Cortex of kidney (tissue), 1 donor: ENCODE measurements at places on chromosomes 6 and 20.
A peak's percentile ranks its signal among the peaks of the same experiment; 100 is the strongest.

DNA sequence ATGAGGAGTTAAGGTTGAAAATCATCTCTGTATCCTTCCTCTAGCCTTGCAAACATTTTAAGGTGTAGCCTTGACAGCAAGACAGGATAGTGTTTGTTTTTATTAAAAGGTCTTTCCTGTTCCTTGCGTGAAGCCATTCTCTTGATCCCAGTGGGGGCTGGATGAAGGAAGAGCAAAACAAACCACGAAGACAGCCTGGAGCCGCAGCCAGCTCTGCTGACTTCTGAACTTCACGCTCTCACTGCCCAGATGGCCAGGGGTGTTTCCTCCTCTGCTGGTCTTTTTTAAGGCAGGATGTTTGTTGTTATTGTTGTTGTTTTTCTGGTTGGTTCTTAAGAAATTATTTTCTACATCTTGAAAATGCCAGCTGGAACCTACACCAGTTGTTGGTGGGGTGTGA lies 156.4 kb downstream of the MTHFD1L start:
- no peak for DNase-seq

GRCh38 chr6:54282186-54282585 lies 26.1 kb upstream of the TINAG start:
- DNase-seq = no peak

- no peak for DNase-seq
These were observed 621.9 kb downstream of the GRIK2 start for GRCh38 chr6:102015431-102015830.

GRCh38 chr6:122063076-122063475 lies 336.4 kb upstream of the HSF2 start:
- no peak for DNase-seq

- no peak for DNase-seq
These were observed 4.6 kb upstream of the SIM1 start for GRCh38 chr6:100469101-100469859.

DNA sequence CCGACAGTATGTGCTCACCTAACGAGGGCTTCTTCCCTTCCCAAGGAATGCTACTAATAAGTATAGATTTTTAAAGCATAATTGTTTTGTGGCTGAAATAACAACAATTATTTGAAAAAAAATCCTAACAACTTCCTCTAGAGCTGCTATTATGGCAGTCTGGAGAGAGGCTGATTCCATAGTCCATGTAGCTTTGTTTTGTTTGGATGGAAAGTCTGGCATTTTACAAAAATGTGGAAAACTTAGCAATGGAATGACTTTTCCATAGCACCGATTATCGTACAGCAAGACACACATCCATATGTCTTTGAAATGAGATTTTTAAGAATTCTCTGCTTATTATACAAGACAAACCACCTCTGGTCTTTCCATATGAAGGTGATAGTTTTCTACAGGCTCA lies 252.4 kb upstream of the TAB2 start:
- no peak for DNase-seq

DNA sequence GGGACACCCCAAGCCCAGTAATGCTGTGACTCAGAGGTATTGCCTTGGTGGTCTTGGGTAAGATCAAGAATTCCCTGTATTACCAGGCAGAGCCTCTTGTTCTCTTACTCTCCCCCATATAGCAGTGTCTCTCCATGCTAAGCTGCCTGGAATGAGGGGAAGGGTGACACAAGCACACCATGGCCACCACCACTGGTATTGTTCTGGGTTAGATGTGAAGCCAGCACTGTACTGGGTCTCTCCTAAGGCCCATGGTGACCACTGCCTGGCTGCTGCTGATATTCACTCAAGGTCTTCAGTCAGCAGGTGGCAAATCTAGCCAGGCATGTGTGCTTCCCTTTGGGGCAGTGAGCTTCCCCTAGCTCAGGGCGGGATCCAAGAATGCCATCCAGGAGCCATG lies 36.5 kb downstream of the TAF11 start:
- no peak for DNase-seq

GRCh38 chr6:16651871-16652270 lies 109.4 kb downstream of the ATXN1 start:
- no peak for DNase-seq

DNA sequence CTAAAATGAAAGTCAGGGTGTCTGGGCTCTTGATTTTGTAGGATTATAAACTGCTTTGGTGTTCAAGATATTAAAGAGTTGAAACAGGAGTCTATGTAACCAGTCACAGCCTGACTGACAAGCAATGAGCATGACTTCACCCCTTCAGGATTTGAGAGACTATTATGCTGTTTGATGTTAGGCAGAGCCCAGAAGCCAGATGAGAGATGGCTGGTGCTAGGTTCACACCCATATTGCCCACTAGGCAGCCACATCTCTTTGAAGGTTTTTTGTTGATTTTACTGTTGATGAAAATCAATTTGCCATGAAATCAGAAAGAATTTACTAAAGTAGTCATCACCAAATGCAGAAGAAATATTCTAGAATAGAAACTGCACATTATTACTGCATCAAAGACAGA lies 243.6 kb downstream of the KHDRBS2 start:
- DNase-seq = no peak

DNA sequence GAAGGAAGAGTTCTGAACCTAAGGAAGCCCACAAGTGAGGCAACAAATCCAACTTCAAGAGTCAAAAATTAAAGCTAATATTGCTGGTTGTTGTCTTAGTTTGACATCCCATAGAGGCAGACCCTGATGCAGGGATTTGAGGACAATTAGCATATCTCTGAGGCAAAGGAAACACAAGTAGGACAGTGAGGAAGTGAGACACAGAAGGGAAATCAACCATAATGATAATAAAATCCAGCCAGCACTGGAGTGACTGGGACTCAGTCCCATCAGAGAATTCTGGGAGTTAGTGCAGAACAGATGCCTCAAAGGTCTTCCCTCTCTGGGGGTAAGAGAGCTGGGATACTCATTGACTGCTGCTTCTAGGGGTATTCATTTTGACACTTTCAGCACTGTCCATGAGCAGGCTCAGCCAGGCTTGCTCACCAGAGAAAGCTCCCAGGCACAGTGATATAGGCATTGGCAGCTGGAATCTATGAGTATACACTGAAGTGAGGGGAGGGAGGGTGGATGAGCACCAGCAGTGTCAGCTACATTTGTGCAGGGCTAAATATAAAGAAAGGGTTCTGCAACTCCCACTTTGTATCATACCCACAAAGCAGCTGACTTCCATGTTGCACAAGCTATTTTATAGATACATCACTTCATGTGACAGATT lies 43.4 kb upstream of the SPTLC3 start:
- no peak for DNase-seq

DNA sequence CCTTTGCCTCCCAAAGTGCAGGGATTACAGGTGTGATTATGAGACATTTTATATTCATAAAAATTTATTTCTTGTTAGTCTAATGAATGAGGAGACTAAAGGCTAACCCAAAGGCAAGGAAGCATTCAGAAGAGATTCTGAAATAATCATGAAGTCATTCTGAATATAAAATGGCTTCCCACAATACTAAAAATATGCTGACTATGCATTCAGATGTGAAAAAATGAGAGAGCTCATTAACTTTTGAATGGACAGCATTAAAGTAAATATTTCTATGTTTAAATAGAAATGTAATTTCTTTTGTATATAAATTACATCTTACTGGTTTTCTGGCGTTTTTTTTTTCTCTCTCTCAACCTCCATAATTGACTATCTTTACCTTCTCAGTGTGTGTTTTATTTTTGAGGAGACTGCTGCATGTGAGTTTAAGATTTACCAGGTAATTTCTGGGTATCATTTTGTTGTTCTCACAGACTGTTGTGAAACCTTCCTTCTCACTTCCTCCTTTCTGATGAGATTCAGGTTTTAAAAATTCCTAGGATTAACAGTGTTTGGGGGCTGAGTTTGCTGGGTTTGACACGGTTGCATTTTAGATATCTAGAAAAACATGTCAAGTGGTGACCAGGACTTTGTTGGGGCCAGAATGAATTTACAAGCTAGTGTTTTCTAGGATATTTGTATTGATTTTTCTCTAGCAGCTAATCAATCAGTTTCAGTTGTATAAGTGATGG lies 316.6 kb downstream of the CDKAL1 start:
- no peak for DNase-seq

- no peak for DNase-seq
These were observed 286.1 kb downstream of the SYNE1 start for GRCh38 chr6:152351110-152351509.

GRCh38 chr6:129685662-129686031 lies 24.3 kb downstream of the ARHGAP18 start:
- DNase-seq = no peak

GRCh38 chr6:72246926-72247325 lies 360.6 kb downstream of the RIMS1 start:
- DNase-seq = no peak

- no peak for DNase-seq
These were observed 77.8 kb downstream of the BMP7 start for GRCh38 chr20:57188576-57189079.

GRCh38 chr6:141413196-141413595 lies 719.5 kb upstream of the GJE1 start:
- no peak for DNase-seq

GRCh38 chr20:49835031-49835430 lies 22.4 kb downstream of the SLC9A8 start:
- DNase-seq = no peak

- DNase-seq = no peak
These were observed 372.2 kb downstream of the NRN1 start for GRCh38 chr6:5634525-5634924.

DNA sequence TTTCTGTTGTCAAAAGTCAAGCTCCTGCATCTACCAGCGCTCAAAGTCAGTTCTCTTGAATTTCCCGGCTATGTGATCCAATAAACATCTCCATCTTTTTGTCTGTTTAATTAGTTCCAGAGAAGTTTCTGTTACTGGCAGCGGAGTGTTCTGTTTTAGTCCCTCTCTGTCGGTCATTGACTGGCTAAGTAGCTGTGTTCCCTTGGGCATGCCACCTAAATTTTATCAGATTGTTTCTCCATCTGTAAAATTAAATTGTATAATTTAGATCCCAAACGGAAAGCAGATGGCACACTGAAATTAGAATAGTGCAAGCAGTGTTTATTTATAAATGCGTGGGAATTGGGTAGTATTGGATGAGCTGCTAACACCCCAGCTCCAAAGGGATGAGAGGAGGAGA lies 29.7 kb upstream of the PRL start:
- no peak for DNase-seq

DNA sequence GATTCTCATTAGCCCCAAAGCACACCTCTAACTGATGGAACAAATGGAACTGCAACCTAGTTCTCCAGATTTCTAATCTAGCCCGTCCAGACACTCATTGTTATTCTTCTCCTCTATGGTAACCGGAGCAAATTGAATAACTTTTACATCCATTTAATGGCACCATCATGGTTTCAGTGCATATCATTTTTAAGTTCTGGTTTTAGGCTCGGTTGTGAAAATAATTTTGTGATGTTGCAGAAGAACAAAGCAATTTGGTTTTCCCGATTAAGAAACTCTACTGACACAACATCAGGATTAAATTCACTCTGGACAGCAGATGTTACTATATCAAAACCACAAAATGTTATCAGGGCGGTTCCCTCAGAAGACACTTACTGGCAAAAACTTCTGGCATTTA lies 42.5 kb upstream of the HBS1L start:
- DNase-seq = no peak

GRCh38 chr20:24708411-24709295 lies 239.2 kb downstream of the SYNDIG1 start:
- DNase-seq = no peak

- DNase-seq = peak; percentile 30
These were observed 11.2 kb downstream of the TRIM31 start for GRCh38 chr6:30101444-30102413.

GRCh38 chr20:62200491-62201172 lies 17.8 kb downstream of the MTG2 start:
- no peak for DNase-seq

DNA sequence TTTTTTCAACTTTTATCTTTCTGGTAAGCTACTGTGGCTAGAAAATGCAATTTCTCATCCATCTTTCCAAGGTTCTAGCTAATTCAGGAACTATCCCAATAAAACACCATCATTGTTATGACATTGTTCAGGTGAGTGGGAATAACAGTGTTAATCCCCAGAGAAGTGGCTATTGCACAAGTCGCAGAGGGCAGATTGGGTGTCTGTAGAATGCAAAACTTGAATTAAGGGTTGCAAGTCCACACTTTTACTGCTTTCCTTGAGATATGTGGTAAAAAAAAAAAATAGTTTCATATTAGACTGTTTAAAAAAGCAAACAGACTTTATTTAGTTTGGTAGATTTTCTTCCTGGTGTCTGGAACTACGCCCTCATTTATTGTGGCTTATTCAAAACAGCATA lies 41.1 kb upstream of the PRDM1 start:
- no peak for DNase-seq

DNA sequence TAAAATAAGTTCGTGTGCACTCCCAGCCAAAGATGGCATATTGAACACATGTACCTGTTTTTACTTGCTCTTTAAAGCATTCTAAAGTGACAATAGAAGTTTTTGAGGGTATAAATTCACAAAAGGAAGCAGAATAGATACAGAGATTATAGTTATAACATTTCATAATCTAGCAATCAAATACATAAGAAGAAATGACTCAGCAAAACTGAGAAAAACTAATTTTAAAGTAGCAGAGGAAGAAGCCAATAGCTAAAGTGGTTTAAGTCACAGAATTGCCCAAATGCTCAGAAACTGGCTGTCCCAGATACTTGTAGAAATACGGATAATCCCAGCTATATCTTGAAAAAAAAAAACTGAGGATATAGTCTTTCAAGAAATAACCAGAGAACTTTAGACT lies 49.2 kb upstream of the TBC1D32 start:
- DNase-seq = no peak
